ENCODE measurements at places on chromosomes 7 and 10.

GRCh38 chr7:158442260-158442659, 145.4 kb downstream of the PTPRN2 start:
- DNase-seq = no peak

DNA sequence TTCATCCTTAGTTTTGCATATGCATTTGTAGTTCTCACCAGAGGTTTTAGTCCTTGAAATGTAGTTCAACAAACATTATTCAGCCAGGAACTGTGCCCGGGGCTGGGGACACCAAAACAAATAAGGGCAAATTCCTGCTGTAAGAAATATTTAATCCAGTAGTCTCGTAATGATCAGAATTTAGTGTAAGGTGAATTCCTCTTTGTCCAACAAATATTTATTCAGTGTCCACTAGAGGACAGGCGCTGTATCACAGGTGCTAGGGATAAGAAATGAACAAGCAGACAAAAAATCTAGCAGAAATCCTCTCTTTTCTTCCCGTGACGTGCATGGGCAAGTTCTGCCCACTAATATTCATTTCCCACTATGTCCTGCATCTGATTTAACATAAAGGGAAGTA, 17.6 kb downstream of the LGI1 start:
- DNase-seq = no peak

DNA sequence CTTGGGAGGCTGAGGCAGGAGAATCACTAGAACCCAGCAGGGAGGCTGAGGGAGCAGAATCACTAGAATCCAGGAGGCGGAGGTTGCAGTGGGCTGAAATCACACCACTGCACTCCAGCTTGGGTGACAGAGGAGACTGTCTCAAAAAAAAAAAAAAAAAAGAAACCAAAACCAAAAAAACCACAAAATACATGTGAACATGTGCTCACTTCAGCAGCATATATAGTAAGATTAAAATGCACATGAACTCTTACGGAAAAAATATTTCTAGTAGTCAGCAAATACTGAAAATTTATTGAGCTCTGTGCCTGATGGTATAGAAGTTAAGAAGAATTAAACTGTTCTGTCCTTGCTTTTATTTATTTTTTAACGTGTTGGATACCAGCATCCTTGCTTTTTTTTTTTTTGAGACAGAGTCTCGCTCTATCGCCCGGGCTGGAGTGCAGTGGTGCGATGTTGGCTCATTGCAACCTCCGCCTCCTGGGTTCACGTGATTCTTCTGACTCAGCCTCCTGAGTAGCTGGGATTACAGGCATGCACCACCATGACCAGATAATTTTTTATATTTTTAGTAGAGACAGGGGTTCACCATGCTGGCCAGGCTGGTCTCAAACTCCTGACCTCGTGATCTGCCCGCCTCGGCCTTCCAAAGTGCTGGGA, 9.6 kb upstream of the ZNF487 start:
- no peak for DNase-seq

GRCh38 chr7:93958216-93958615, 36.7 kb downstream of the GNG11 start:
- DNase-seq = no peak

DNA sequence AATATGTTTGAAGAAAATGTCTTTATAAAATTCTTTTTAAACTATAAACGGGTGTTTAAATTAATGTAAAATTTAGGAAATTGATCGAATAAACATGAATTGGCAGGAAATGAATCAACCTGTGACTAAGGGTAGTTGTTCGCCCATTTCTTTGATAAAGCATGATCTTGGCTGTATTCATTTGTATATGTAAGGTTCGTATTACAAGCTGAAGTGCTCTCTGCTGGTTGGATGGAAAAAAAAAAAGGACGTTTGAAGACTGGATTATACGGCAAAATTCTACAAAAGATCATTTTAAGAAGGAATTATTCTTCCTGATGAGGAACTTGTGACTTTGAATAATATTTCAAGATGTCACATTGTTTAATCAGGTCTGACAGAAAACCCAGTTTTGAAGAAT, 185.4 kb upstream of the ANK3 start:
- DNase-seq = no peak

DNA sequence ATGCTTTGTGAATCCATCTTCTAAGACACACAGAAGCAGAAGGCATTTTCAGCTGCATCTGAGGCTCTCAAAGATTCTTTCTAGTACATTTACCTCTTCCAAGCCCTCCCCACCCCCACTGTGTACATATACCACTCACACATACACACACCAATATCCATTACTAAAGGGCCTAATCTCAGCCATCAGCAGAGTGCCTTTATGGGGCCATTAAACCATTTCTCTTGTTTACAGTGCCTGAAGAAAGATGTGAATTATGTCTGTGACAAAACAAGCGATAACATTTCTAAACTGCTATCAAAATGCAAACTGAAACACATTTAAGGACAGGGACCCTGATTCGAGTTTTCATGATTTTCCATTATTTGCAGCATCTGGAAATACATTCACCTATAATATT, 40.0 kb downstream of the ETV1 start:
- DNase-seq = no peak

DNA sequence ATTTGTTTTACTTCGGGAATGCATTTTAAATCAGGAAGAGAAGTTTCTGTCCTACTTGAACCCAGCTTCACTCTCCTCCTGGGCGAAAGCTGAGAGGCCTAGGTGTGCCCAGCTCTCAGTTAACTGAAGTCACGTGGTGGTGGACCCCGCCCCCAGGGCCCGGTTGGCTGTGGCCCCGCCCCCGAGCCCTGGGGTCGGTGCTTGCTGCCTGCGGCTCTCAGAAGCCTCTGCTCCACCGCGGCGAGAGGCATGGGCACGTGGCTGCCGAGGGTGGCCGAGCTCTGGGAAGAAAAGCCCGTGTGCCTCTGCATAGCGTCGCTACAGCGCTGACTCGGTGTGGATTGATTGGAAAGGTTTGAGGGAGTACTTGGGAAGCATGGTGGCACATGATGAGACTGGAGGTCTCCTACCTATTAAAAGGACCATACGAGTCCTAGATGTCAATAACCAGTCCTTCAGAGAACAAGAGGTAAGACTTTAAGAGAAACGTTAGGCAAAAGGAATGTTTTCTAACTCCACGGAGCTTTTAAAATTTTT, 34.1 kb downstream of the NET1 start:
- peak; percentile 29 for DNase-seq

DNA sequence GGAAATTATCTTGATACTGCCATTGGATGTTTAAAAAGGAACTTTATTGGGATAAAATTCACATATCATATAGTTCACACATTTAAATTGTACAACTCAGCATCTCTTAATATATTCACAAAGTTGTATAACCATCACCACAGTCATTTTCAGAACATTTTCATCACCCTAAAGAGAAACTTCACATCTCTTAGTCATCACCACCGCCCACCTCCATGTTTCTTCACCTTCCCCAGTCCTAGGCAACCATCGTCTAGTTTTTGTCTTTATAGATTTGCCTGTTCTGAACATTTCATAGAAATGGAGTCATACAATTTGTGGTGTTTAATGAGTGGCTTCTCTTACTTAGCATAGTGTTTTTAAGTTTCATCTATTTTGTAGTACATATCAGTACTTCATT, 96.6 kb downstream of the ANKRD30A start:
- DNase-seq = no peak

DNA sequence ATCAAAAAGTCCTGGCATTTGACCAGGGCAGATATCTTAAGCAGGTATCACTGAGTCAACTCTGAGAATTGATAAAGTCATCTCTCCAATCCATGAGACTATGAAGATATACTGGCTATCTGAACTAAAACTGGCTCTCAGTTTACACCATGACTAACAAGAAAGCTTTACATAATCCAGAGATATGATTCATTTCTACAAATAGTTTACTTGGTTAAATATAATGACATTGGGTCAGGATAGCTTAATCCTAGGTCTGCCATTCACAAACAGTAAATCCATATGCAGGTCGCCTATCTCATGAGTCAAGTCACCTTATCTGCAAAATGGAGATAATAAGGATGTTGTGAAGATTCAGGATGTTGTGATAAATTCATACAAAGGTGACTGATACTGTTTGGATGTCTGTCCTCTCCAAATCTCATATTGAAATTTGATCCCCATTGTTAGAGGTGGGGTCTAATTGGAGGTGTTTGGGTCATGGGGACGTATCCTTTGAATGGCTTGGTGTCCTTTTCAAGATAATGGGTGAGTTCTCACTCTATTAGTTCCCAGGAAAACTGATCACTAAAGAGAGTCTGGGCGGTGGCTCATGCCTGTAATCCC, 117.4 kb downstream of the JMJD1C start:
- DNase-seq = no peak

GRCh38 chr10:28981007-28981406, 303.7 kb downstream of the BAMBI start:
- no peak for DNase-seq

DNA sequence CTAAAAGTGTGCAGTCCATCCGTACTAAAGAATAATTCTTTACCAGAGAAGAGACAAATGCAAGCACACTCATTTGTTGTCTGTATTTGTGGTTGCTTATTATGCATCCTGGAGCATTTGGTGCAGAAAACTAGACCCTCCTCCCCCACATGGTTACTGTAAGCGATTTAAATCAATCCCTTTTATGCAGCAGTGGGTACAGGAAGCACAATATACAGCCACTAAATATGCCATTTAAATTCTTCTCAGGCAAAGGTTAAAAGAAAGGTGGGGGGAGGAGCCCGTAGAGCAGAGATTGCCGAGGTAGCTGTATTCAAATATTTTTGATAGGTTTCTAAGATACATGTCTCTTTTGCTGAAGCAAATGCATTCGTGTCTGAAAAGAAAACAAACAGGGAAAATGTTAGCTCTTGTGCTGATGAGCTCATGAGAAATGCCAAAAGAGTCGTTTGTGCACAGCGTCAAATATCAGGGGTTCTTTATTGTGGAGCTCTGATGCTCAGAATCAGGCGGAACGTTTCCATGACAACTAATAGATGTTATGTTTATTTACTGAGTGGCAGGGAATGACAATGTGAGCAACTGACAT, 131.3 kb upstream of the NPVF start:
- no peak for DNase-seq

GRCh38 chr7:153188630-153189029, 429.1 kb downstream of the ACTR3B start:
- DNase-seq = no peak

Data from activated T-helper 1 cell treated with anti-CD3 and anti-CD28 coated beads, Interleukin-2, amount 50 U/mL, for 16 hours (primary cell).